ENCODE measurements at places on chromosomes 3 and 15. TPM values are rescaled to one million over a fixed set of nuclear protein-coding genes. Genes with fewer than 3 reads are reported as not detected.

DNA sequence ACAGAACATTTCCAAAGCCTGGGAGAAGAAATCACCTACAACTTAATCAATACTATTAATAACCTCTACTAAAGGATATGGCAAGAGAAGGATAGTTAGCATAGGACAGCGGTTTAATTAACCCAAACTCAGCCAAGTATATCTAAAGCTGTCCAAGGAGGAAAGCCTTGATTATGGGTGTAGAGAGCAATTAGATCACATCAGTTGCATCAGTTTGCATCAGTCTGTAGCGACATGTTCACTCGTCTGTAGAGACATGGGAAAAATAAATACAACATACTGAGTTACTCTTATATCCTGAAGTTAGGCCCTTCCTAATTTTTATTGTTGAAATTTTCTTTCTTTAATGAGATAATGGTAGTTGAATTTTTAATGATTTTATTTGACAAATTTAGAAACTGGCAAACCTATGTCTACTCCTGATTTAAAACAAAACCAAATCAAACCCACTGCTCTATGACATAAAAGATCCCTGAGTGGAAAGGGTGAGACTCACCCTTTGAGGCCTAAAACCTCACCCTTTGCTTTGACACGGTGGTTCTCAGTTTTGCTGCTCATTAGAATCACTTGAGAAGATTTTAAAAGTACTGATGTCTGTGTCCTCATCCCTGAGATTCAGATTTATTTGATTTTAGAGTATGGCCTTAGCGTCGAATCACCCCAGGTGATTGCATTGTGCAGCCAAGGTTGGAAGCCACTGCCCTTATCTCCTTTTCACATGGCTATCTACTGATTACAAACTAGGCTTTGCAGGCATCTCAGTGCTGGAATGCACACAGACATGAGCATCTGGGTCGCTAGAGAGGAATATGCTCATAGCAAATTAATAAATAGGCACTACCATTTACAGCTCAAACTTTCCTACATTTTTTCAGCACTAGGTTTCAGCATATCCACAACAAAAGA, 2.8 kb upstream of the CLRN1 start:
- DNase-seq: no peak

The ERICH6 gene
- not detected for total RNA-seq

- no peak for DNase-seq
These were observed 632.2 kb downstream of the MAGI1 start for GRCh38 chr3:65406470-65406869.

DNA sequence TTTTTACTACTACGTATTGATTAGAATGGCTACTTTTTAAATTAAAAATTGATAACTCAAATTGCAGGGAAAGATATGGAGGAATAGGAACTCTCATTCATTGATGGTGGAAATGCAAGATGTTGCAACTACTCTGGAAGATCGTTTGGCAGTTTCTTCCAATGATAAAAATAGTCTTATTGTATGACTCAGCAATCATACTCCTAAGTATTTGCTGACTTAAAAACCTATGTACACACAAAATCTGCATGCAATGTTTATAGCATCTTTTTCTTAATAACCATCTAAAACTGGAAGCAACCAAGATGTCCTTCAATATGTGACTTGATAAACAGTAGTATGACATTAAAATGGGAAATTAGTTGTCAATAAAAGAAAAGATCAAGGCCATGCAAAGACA, 87.4 kb upstream of the LRRC3B start:
- DNase-seq: no peak

DNA sequence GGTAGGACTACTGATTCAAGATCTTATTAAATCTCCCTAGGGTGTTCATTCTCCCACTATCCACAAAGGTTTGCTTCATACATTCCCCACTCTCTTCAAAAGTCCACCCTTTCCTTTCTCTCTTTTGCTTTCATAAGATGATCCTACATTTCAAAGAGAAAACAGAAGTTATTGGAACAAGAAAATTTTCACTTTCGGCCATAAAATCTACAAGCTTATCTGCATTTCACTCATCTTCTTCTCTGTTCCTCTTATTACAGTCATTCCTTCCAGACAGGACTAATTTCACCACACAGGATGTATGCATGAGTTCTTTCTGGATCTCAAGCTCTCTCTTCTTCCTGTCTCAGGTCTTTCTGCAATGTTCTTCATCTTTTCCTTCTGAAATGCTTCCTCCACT, 238.7 kb downstream of the ISL2 start:
- no peak for DNase-seq

GRCh38 chr3:3134750-3135448, 8.2 kb downstream of the TRNT1 start:
- DNase-seq: no peak

The DGKG gene
- not detected for total RNA-seq

DNA sequence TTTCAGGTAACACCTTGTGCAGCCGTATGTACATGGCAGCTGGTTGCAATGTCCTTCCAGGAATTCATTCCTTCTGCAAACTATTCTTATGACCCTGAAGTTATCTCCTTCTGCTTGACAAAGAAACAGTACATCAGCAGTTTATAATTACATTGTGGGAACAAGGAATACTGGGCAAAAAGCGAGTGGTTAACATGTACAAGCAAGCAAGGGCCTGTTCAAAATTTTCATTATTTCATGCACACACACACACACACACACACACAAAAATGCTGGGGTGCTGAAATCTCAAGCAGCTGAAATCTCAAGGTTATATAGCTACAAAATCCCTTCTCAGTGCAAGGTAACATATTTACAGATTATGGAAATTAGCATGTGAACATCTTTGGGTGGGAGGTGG, 30.7 kb downstream of the GTPBP8 start:
- DNase-seq: no peak

The HCLS1 gene
- total RNA-seq: 68.5 TPM

GRCh38 chr15:98174286-98174685, 213.8 kb downstream of the ARRDC4 start:
- no peak for DNase-seq

The HESX1 gene
- total RNA-seq: 0.58 TPM

GRCh38 chr15:74191798-74192197, 10.8 kb downstream of the STRA6 start:
- DNase-seq: no peak

DNA sequence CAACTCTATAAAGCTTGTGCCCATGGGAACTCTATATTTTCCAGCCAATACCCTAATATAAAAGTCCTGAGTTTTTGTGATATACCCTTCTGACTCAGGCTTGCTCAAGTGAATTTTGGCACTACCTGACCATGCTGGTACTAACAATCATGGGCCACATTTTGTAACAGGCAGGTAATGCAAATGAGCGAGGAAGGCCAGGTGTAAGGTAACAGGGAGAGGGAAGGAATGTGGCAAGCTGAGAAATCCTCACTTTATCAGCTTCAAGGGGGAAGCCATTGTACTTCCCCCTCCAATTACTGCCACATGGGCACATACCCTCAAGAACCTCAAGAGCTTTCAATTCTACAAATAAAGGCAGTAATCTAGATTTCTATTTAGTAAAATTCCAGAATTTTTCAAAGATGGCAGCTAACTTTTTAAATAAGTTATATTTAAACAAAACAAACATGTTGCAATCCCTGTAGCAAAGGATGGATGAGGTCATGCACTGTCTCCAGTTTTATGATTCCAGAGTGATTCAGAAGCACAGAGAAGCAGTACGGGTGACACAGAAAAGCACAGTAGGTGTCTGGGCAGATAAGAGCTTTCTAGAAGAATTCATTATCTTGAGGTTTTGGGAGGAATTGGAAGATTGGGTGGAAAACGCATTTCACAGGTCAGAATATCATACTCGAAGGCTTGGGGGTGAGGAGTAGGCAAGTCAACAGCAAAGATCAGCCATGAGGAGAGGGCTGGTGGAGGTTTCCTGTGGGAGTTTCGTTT, 87.6 kb downstream of the FOXP1 start:
- DNase-seq: no peak

- DNase-seq: no peak
These were observed 80.2 kb downstream of the WNT5A start for GRCh38 chr3:55406696-55407425.

DNA sequence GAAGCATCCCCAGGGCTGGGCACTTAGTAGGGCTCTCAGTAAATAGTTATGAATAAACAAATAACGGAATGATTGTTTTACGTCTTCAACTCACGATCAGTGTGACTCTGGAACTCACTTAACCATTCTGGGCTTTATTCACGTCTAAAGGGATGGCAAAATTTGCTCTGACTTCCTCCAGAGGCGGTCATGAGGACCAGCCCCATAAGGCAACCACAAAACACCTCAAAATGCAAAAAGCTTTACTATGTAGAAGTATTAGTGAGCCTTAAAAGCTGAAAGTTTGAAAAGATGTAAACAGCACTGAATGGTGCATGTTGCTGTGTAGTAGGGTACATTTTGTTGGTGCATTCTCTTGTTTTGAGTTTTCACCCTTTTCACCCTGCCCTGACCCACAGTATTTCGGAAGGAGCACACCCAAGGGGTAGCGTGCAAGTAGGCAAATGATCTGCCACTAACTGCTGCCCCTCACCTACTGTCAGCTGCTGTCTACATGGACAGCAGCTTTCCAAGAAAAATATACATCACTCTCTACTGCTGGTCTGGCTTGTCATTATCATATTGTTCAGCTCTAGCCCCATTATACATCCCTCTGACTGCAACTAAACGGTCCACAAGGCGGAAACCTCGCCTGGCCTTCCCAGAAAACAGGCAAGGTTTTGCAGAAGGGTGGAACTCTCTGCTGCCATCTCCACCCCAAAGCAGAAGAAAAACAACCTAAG, 308.5 kb upstream of the PROK2 start:
- DNase-seq: no peak

The AHSG gene
- not detected for total RNA-seq

The LRRC34 gene
- 2.5 TPM for total RNA-seq

DNA sequence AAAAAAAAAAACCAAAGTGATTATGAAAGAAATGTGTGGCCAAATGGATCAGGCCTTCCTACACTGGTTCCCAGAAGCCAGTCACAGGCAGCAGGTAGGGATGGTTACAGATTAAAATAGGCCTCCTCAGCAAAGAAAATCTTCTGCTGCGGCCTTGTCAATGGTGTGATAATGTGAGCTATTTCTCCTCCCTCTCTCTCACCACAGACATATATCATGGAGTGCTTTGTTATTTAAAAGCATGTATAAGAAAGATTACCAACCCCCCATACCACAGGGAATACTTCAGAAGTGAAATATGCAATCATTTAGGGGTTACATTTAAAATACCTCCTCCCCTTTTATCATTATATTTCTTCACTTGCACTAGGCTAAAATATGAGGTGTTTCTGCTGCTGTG, 32.2 kb upstream of the LRTM1 start:
- DNase-seq: no peak

GRCh38 chr3:184372296-184372821, 5.6 kb downstream of the THPO start:
- no peak for DNase-seq

DNA sequence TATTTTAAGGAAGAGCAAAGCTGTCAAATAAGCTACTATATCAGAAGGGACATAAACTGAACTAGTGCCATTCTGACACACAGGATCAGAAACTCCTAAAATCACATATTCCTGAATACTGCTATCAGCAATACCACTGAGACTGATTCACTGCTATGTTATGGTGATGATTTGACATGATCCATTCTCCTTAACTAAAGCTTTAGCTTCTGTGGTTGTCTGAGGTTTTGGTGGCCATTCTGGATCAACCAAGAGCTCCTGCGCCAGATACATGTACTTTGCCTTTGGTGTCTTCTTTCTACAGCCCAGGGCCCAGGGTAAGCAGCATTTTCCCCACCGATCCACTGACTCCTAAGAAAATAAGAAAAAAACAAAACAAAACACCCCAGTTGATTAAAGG, 6.7 kb upstream of the GP5 start:
- DNase-seq: no peak

DNA sequence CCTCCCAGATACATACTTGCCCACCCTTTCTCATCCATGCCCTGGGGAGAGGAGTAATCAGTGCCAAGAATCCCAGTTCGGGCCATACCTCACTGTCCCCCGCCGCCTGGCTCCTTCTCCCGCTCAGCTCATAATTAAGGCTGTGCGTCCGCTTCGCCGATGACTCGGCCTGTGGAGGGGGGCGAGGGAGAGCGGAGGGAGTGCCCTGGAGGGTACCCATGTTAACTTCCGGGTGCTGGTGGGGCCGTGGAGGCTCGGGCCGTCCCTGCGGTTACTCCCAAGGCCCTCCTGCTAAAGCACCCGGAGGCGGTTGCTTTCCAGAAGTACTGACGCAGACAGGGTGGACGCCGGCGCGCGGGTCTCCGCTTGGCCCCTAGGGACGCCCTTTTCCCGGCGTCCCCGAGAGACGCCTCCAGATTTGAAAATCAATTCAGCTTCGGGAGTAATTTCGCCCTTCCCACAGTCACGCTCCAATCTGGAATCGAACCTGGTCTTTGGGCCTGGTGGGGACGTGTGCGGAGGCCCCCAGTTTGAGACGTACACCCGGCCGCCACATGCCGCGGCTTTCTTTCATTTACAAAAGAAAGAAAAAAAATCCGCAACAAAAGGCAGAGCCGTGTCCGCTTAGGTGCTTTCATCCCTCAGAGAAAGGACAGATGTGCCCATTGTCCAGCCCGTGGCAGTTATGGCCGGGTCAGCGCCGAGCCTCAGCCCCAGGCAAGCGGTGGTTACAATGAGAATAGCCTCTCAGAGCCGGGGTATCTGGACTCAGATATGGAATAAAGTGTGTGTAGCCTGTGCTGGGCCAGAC, 1.0 kb upstream of the ONECUT1 start:
- no peak for DNase-seq

- DNase-seq: peak; percentile 63
These were observed 127.5 kb downstream of the BDH1 start for GRCh38 chr3:197428117-197428801.

The GNAT1 gene
- total RNA-seq: 0.78 TPM

The BOC gene
- not detected for total RNA-seq

The CACNA2D3 gene
- not detected for total RNA-seq

- peak; percentile 32 for DNase-seq
These were observed 104.0 kb upstream of the MYRIP start for GRCh38 chr3:39705351-39705900.

DNA sequence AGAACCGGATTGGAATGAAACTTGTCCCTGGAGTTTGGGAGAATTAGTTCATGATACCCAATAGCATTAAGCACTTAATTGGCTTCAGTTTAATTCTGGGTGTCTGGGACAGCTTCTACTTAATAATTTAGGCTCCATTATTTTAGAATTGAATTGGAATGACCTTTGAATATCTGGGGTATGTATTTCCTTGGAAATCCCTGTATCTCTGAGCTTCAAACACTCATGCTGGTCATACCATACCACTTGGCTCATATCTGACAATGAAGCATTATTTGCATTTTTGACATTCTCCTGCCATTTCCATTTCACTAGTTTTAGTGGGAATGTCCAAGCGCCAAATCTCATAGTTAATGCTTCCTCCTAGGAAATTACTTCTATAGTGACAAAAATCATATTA, 393.1 kb downstream of the DIPK2A start:
- DNase-seq: no peak

The SEMA5B gene
- total RNA-seq: 0.07 TPM

GRCh38 chr3:173700336-173700735, 302.8 kb downstream of the NLGN1 start:
- no peak for DNase-seq

The SPESP1 gene
- 3.0 TPM for total RNA-seq

DNA sequence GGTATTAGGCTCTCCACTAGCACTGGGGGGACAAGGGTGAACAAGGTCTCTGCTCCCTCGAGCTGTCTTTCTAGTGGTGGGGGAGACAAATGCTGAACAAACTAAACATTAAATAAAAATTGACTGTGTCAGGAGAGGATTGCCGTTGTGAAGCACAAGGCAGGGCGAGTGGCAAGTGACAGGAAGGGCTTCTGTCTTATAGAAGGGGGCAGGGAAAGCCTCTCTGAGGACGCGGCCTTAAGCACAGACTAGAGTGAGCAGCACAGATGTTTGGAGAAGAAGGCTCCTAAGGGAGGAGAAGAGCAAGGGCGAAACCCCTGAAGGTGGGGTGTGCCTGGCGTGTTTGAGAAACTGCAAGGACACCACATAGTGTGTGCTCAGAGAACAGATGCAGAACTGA, 50.9 kb upstream of the ATP2B2 start:
- no peak for DNase-seq

All from endothelial cell of umbilical vein (primary cell).